ENCODE measurements at places on chromosomes 6 and 20.

DNA sequence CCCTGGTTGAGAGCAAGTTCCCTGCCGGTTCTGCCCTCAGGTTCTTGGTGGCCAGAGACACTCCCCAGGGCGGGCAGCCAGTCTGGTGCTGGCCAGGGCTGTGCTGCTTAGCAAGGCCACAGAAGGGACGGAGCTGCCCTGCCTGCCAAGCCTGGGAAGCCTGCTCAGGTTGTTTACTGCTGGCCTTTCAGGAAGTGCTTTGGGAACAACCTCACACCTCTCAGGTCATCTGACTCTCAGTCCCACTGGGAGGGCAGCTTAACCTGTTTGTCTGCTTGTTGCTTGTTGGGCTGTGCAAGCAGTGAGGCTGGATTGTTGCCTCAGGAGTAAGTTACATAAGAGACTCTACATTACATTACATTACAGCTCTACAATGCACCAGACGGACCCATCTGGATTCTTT lies 75.8 kb upstream of the AFDN start:
- no peak for DNase-seq

DNA sequence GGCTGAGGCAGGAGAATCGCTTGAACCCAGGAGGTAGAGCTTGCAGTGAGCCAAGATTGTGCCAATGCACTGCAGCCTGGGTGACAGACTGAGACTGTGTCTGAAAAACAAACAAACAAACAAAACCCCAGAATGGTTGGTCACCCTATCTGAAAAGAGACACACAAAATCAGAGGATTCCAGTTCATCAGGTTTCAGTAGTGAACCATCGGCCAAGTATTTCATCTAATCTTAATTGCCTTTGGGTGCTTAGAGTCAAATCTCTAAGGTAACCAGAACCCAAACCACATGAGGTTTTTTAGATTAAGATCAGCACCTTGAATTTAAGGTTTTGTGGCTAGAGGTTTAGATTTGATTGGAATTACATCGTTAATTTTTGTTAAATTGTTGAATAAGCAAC lies 8.3 kb upstream of the ZBTB2 start:
- no peak for DNase-seq

GRCh38 chr6:26331218-26332073 lies 33.6 kb upstream of the BTN3A2 start:
- DNase-seq: peak; percentile 17

DNA sequence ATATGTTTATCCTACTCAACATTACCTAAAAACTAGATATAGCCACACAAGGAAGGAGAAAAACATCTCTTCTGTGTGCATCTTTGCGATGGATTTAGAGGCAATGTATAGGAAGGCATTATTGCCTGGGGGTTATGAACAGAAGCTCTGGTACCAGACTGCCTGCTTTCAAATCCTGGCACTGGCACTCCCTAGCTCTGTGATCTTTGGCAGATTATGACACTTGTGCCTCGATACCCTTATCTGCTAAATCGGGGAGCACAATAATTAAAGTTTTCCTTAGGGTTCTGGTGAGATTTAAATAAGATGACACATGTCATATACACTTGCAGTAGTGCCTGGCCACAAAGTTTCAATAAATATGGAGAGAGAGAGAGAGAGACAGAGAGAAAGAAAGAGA lies 53.3 kb downstream of the SYNE1 start:
- no peak for DNase-seq

GRCh38 chr20:21100578-21101452 lies 5.3 kb downstream of the LINC00237 start:
- DNase-seq: no peak
